ENCODE measurements at places on chromosomes 7 and 10.
A peak's percentile ranks its signal among the peaks of the same experiment; 100 is the strongest.

DNA sequence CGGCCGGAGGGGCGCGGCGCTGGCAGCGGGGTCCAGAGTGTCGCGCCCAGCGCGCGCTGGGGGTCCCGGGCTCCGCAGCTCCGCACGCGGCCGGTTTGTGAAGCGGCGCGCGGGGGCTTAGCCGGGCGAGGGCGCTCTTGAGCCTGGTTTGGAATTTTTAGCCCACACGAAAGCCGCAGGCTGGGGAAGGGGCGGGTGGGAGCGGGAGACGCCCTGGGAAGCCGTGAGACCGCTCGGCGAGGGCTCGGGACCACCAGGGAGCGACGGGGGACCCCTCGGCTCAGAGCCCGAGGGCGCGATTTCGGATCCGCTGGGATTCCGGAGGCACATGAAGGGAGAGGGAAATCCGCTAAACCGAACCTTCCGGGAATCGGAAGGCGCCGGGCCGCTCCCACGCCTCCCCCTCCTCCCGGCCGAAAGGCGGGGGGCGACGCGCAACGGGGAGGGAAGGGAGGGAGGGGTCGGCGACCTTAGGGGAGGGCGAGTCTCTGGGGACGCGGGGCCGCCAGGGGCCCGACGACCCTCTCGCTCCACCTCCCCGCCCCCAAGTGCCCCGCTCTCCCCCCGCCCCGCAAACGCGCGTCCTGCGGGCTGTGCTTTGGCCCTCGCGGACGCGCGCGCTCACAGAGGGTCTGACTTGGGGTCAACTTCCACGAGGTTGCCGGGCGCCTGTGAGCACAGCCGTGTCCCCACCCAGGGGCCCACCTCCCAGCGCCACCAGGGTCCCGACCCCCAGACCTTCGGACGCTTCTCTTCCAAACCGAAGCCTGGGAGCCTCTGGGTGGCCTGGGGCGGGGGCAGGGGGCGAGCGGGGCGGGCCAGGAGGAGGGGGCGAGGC lies 5.1 kb upstream of the ELFN1 start:
- peak; percentile 18 for DNase-seq

DNA sequence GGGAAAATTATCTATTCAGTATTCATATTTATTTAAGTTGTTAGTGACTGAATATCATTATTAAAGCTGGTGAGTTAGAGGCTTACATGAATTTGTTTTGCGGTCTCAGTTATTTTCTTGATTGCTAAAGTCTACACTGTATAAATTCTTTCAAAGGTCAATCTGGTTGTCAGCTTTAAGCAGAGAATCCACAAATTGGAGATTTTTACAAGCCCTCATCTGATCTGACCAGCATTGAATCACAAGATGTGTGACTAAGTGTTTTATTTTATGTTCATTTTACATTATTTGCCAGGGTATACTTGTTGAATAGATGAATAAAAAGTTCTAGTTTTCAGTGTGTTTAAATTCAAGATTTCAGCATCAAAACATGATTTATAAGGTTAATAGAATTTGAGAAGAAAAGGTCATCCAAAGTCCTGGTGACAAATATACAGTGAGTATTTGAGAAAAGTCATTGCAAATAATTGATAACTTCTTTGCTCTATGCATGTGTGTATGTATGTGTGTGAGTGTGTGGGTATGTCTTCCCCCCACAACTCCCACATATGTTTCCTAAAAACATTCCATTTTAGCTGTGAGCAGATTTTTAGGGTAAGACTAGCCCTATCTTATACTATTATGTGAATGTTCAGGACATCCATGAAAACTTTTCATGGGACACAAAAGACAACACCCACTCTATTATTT lies 4.4 kb downstream of the SEMA3A start:
- no peak for DNase-seq

DNA sequence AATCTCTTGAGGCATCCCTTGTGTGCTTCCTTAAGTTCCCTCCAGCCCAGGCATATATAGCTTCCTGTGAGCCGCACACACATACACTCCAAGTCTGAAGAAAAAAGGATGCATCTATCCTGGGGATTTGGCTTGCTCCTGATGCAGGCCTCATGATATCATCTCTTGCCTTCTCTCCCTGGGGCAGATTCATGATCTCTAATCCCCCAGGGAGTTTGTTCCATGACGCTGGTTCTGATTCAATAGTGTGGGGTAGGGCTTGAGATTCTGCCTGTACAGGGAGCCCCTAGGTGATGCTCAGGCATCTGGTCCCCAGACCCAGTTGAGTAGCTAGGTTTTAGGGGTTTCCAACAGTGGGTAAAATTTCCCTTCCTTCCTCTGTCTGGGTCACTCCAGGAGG lies 1.5 kb downstream of the PON1 start:
- no peak for DNase-seq

DNA sequence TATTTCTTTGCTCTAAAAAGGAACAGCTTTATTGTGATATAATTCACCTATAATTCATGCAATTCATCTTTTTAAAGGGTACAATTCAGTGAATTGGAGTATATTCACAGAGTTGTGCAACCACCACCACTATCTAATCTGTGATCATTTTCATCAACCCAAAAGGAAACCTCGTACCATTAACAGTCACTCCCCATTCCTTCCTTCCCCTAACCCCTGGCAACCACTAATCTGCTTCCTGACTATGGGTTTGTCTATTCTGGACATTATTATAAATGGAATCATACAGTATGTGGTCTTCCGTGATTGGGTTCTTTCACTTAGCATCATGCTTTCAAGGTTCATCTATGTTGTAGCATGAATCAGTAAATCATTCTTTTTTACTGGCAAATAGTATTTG lies 52.3 kb downstream of the MKI67 start:
- DNase-seq, result no peak

DNA sequence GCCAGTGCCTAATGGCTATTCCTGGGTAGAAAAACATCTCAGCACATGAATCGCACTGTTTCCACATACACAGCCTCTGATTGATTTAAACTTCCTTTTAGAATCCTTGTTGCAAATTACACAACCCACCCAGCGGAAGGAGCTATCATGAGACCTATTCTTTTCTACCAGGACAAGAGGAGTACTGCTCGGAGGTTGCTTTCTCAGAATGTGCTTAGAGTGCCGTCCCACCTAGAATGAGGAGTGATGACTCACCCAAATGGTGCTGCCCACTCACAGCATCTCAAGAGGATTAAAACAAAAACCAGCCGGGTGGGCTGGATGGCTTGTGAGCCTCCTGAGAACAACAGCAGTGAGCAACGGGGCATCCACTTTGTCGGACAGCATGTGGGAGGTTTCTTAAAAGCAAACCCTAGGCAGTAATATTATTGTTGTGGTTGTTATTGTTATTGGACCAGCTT lies 128.9 kb downstream of the DGKI start:
- no peak for DNase-seq

GRCh38 chr10:98264378-98265065 lies 3.5 kb downstream of the LOXL4 start:
- DNase-seq, result no peak

GRCh38 chr7:117385363-117386109 lies 41.8 kb downstream of the ASZ1 start:
- DNase-seq, result no peak

- DNase-seq, result no peak
Observed at GRCh38 chr7:11615174-11615573, 216.8 kb downstream of the THSD7A start.

- DNase-seq, result no peak
Observed at GRCh38 chr7:116783666-116784318, 78.6 kb upstream of the CAPZA2 start.
